Muscle of back (tissue), 13 donors: ENCODE measurements at places on chromosomes 4 and X.

DNA sequence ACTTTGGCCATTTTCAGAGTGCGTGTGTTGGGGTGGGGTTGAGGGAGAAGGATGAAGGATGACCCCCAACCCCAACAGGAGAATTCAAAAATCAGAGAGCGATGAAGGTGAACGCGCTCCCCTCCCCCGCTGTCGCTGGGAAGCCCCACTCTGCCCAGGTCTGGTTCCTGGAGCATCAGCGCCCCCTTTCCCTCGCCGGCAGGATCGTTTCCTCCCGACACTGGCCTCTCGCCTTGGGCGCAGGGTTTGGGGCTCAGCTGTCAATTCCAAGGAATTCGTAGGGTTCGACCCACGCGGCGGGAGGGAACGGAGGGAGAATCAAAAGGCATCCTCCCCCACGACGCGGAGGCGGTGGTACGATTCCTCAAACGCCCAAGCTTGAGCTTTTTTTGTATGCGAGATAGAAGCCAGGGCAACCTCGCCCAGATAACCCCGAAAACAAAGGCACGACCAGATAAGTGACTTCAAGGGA, 1.0 kb upstream of the PDGFRA start:
- DNase-seq, result no peak

DNA sequence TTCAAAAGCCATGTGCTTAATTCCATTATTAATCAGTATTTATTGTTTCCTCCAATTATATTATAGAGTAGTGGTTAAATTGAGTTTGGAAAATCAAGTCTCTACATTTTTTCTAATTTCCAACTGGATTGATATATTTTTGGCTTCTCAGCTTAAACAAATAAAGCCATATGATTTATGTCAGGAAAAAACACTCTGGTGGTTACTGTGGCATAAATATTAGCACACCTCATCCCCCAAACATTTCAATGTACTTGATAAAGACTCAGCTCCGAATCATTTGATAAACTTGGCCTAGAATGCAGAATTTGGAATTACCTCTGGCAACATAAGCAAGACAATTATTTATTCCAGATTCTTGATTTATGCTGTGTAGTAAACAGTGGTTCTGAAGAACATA, 2313.8 kb downstream of the ARAP2 start:
- DNase-seq, result peak; percentile 9

GRCh38 chr4:33959519-33959918, 2284.8 kb downstream of the ARAP2 start:
- DNase-seq, result peak; percentile 35

DNA sequence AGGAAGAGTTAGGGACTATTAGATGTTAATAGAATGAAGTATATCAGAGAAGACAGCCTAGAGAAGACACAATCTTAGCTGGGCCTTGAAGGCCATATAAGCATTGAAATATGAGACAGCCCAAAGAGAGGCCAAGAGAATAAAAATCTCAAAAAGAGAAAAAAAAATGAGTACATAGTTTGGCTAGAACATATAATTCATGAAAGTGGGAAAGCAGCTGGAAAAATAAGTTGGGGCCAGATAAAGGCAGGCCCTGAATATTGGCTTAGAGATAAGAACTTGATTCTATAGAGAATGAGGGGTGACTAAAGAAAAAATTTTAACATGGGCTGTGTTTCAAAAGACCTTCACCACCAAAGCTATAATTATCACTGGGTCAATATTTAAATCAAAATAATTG, 7.4 kb upstream of the UTP3 start:
- no peak for DNase-seq

DNA sequence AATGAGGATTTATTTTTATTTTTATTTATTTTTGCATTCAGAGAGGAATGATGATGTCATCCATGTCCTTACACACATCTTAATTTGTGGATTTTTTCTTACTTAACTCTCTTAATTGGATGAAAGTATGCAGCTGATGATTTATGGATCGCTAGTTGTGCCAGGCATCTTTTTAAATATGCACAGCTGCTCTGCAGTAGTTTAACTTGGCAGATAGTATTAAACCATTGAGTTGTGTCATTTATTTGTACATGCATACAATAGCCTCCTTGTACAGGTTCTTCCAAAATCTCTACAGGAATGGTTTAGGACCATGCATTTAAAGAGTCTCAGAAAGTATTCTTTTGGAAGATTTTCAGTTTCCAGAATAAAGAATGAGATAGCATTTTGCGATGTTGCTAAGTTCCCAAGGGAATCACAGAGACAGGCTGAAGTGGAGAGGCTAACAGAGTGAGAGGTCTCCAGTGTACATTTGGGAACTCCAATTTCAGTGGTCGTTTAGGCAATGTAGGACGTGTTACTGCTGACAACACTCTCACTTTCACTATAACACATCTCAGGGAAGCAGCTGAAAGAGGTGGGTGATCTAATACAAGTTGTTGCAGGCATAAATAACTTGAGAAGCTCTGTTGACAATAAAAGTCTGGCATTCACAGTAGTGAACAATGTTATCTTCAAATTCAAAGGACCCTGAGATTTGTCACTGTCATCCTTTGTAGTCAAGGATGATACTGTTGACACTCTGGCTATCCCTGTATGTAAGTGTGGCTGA, 49.9 kb upstream of the SCRG1 start:
- DNase-seq, result peak; percentile 74

DNA sequence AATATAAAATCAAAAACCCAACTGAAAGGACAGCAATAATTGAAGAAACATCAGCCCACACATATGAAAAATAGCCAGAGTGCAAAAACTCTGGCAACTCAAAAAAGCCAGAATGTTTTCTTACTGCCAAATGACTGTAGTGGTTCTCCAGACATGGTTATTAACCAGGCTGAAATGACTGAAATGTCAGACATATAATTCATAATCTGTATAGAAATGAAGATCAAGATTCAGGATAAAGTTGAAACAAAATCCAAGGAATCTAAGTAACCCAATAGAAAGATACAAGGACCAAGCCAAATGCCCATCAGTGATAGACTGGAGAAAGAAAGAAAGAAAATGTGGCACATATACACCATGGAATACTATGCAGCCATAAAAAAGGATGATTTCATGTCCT, 553.3 kb upstream of the KLHL4 start:
- no peak for DNase-seq

DNA sequence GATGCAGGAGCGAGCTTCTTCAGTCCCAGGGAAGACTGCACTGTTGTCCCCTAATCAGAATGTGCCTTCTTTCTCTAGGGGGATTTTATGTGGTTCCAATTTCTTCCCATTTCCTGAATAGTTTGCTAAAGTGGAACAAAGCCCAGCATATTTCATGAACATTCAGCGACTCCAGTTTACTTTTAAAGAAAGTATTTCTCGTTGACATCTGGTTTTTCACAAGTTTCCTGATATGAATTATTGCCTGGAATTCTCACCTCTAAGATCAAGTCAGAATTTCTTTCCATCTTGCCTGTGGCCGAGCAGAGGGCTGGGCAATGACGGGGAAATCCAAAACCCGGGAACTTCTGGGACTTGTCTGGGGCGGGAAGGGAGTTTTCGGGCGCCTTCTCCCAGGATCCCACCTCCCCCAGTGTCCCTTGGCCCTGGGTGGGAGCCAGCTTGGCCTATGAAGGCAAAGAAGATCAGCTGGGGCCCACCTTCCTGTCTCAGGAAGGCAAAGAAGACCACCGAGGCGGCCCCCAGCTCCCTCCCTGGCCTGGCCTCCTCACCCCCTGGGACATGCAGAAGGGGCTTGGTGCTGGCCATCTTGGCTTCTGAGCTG, 15.4 kb downstream of the SORCS2 start:
- DNase-seq, result peak; percentile 69

DNA sequence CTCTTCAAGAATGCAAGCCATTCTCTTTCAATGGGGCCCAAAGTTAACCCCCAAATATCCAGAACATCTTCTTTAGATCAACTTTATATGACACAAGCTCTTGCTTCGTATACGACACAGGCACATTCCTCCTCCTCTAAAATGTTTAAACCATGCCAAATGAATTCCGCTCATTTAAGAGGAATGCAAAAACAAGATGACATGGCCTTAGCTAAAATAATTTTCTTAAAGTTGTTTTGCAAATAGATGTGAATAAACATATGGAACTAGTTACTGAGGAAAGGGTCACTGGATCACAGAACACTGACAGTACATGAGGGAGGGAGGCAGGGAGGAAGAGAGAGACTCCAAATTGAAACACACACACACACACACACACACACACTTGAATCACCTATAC, 97.4 kb downstream of the RASL11B start:
- peak; percentile 76 for DNase-seq

DNA sequence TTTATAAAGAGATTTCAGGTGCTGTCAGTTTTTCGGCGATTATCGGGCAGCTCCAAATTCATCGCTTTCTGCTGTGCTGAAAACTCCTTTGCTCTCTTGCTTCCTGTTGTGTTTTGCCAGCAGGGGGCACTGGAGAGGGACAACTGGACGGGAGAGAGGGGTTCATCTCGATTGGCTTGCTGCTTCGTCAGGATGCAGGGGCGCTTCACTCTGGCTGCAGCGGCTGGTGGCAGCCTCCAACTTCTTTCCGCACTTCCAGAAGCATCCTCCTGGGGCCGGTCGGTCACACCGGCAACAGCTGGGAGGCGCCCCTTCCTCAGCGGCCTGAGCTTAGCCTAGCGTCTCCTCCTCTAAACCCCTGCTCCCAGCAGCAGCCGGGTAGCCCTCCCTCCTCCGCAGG, 29.5 kb downstream of the MSL3 start:
- DNase-seq, result peak; percentile 52

DNA sequence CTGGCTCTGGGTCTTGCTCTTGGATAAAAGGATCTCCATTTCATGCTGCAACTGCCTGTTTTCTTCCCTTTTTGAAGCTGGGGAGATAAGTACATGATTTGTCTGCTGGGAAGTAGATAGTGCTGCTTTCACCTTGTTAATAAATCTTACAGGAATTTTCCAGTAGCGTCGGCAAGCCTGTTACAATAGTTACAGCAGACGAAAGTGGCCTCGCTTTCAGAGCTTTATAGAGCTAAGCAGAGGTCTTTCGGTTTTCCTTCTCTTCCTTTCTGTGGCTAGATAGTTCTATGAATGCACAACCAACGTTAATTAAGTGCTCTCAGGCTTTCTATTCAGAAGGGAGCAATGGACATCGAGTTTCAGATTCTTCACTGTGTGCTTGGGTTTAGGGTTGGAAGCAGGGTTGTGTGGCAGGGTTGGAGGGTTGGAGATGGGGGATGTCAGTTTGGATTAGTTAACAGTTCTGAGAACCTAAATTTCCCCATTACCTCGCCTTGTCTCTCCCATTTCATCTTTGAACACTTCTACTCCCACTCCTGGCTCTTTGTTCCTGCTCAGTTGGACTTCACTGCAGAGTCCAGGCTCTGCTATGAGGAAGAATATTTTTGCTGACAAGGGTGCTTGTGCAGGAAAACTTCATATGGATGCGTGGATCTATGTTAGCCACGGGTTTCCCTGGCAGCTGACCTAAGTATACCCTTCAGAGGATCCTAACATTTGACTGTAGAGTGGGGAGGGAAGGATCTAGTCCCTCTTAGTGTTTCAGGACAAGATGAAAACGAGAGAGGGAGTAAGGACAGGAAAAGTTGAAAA, 237.9 kb downstream of the ARHGAP10 start:
- DNase-seq, result no peak

DNA sequence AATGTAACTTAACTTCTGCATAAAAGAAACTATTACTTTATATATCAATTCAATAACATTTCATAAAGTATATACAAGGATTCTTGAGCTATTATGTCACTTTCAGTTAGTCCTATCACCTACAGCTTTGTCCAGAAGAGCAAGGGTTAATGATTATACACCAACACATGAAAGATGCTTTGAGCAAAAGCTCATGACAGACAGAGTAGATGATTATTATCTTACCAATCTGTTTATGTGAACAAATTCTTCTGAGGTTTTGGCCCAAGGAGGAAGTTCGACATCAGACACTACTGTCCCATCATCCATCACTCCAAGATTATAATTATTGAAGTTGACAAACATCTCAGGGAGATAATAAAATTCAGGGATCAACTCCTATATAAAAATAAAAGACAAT, 166.7 kb upstream of the MAB21L2 start:
- DNase-seq, result no peak

DNA sequence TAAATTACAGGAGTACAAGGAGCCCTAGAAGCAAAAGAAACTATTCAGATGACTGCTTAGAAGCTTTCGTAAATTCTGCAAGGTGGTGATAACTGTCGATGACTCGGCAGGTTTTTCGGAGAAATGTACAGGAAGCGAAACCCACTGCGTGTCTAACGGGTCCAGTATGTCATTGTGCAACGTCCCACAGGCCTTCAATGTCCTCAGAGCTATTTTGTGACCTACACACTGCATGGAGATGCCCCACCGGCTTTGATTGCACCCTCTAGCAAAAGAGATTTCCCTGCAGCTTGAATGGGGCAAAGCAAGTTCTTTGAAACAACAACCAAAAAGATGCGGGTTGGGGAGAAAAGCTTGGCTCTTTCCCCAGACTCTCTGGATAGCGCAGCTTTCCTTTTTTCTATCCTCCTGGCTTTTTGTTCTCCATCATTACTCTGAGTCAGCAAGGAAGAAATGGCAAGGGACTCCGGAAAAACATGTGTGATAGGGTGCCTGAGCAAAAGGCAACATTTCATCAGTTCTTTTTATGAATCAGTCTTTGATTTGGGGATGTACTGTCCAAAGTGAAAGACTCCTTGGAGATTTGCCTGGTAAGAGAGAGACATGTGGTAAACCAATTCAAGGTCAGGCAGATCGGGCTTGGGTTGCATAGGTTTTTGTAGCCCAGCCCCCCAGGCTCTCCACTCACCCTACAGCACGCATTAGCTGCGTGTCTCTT, 112.0 kb upstream of the TBL1X start:
- peak; percentile 36 for DNase-seq

GRCh38 chrX:133265331-133265730, 47.2 kb upstream of the TFDP3 start:
- no peak for DNase-seq

- DNase-seq, result no peak
Observed at GRCh38 chr4:141339966-141340365, 119.3 kb downstream of the ZNF330 start.

- no peak for DNase-seq
Observed at GRCh38 chr4:52091801-52092200, 40.7 kb downstream of the SPATA18 start.

DNA sequence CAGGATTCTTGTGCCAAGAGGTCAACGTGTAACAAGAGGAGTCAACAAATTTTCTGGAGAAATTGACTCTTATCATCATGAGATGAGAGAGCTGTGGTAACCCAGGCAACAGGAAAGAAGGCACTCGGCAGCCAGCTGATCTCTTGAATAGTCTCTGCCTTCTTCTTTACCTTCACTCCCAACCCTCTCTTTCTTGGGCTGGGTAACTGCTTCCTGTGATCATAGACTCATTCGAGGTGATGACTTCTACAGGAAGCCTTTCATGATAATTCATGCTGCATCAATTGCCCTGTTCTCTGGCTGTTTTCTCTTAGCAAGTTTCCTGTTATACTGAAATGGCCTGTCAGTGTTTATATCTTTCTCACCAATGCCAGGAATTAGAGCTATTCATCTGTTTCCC, 70.8 kb upstream of the FSTL5 start:
- no peak for DNase-seq

GRCh38 chr4:6658597-6659075, 18.2 kb downstream of the MRFAP1 start:
- peak; percentile 38 for DNase-seq

GRCh38 chrX:1679238-1679637, 64.4 kb downstream of the ASMT start:
- DNase-seq, result no peak

GRCh38 chr4:125891597-125892258, 577.0 kb downstream of the FAT4 start:
- DNase-seq, result peak; percentile 16

GRCh38 chrX:68588602-68589371, 58.7 kb upstream of the STARD8 start:
- DNase-seq, result no peak

- no peak for DNase-seq
Observed at GRCh38 chr4:142383800-142384470, 462.2 kb downstream of the INPP4B start.
